Renal pelvis (tissue), 12 donors: ENCODE measurements at places on chromosomes 1 and 21. TPM values are rescaled to one million over a fixed set of nuclear protein-coding genes. Genes with fewer than 3 reads are reported as not detected.

Gene FMOD
- polyA plus RNA-seq: 30.8 TPM

Gene PRAMEF26
- polyA plus RNA-seq: not detected

Gene CSF3R
- 3.1 TPM for polyA plus RNA-seq

DNA sequence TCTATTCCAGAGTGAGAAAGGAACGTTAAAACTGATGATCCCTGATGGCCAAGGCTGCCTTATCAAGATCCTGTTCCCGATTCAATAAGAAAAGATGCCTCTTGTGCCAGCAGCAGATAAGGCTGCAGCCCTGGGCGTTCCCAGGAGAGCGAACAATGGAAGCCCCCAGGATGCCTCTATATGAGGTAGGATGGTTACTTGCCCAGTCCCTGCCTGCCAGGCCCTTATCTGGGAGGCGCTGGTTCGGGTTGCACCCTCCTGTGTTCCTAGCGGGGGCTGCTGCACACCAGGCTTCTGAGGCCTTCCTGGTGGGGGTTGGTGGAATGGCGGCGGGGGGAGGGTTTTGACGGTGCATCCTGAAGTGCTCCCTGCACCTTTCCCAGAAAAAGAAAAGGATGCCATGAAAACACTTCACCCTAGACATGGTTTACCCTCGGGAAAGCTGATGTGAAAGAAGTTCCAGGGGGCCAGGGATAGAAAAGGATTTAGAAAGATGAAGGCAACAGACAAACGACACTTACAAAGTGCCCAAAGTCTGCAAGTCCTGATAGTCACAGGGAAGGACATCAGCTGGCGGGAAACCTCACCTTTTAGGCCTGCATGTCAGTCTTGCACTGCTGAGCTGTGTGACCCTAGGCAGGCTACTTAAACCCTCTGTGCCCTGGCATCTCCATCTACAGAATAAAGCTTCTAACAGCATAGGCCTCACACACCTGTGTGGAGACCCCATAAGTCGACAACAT is 100.3 kb downstream of the KCNJ15 start:
- DNase-seq: no peak

GRCh38 chr21:39612233-39613040 is at the start of gene B3GALT5:
TSS of gene B3GALT5 (plus strand) at chr21:39612940. CDS start at chr21:39660560, 47,620 bp downstream.
- peak; percentile 57 for DNase-seq

- DNase-seq: no peak
These were observed 178.6 kb downstream of the BACH1 start for GRCh38 chr21:29477347-29477746.

DNA sequence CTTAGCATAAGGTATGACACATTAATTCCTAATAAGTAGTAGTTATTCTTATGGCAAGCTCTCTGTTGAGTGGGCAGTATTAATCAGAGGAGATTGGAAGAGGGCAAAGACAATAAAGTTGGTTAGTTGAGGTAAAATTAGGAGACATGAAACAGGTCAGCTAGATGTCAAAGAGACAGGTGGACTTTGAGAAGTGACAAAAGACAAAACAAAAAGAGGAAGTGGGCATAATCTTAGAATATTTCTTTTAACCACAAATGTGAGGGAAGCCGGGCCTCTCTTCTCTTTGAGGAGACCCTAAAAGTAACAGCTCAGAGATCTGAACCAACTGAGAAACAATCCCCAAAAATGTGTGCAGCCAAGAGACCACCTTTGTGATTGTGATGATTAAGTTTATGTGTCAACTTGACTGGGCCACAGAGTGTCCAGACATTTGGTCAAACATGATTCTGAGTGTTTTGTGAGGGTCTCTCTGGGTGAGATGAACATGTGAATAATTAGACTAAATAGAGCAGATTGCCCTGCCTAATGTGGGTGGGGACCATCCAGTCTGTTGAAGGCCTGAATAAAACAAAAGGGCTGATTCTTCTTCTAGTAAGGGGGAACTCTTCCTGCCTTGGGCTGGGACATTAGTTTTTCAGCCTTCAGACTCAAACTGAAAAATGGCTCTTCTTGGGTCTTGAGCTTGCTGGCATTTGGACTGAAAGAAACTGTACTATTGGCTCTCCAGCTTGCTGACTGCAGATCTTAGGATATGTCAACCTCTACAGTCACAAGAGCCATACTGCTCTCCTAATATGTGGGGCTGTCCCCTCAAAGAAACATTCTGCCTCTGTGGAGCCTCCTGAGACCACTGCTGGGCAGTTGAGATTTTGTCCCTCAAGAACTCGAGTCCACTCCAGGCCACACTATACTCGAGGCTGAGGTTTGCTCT is 40.0 kb downstream of the FCRL5 start:
- no peak for DNase-seq

DNA sequence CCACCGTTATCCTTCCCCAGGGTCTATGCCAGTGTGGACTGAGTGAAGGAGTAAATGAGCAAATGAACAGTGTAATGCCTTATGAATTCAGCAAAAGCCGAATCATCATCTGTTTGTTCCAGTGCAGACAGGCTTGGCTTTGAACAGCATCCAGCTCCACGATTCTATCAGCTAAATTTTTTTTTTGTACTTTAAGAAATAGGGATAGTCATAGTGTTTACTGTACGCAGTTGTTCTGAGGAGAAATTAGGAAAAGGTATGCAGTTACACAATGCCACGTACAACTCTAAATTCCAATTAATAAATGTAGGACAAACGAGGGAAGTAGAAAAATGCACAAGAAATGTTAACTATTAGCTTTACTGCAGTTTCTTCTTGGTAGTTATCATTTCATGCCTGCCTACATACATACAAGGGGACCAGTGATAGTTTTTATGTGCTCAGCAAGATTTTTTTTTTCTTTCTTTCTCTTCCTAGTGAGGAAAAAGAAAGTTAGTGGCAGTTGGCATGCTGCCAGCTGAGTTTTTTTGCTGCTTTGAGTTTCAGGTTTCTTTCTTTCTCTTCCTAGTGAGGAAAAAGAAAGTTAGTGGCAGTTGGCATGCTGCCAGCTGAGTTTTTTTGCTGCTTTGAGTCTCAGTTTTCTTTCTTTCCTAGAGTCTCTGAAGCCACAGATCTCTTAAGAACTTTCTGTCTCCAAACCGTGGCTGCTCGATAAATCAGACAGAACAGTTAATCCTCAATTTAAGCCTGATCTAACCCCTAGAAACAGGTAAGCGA is at the start of gene IFI44L:
Gene IFI44L (plus strand): TSS at position 646 of the 777 bp plus-strand sequence. CDS start 7,468 bp downstream, outside the sequence.
- peak; percentile 48 for DNase-seq

GRCh38 chr1:928825-929661 is 5.3 kb downstream of the SAMD11 start:
- DNase-seq: no peak

DNA sequence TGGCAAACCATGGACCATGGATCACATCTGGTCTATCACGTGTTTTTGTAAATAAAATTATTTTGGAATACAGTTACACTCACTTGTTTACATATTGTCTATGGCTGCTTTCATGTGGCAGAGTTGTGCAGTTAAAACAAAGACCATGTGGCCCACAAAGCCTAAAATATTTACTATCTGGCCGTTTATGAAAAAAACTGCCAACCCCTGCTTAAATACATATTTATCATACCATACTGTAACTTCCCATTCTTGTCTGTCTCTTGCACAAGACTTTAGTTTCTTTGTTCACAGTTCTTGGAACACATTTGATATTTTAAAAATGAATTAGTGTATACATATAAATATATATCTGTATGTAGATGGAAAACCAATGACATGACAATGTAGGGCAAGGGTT is 141.5 kb downstream of the PAPPA2 start:
- no peak for DNase-seq

DNA sequence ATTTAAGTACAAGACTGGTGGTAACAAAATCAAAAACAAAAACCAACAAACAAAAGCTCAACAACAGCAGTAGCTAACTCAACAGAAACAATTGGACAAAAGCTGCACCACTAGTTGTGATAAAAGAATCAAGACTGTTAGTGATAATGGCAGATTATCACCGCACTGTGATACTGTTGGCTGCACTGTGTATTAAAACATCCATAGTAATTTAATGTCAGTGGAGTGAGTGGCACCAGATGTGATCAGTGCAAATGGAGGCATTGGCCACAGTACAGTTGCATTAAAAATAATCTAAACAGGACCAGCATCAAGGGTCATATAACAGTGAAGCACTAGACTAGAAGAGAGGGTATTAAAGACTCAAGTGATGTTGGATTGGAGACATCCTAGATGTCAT is 1341.3 kb downstream of the MRPL39 start:
- DNase-seq: no peak

DNA sequence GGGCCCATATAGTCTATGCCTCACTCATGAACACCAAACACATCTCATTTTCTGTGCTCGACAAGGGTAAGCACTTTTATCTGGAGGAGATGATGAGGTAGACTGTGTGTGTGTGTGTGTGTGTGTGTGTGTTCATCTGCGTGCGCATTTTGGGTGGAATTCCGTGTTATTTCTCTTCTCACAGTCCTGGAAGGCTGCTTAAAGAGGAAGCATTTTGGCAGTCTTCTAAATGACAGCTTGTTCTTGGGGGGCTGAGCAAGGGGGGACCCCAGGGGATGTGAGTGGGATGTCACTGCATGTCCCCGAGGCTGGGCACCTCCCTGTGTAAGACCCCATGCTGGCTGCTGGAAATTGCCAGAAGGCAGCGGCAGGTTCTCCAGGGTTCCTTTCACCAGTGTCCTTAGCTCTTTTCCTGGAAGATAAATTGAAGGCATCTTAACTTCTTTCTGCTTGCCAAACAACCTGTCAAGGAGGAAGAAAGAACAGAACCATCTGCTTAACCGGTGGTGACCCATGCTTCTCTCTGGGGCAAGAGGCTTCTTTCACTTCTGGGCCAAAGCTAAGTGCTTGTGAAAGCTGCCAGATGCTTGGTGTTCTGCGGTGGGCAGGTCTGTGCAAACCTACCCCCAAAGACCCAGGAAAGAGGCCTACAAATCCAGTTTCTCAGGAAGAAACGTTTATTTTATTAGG is 9.9 kb upstream of the RD3 start:
- DNase-seq: no peak

DNA sequence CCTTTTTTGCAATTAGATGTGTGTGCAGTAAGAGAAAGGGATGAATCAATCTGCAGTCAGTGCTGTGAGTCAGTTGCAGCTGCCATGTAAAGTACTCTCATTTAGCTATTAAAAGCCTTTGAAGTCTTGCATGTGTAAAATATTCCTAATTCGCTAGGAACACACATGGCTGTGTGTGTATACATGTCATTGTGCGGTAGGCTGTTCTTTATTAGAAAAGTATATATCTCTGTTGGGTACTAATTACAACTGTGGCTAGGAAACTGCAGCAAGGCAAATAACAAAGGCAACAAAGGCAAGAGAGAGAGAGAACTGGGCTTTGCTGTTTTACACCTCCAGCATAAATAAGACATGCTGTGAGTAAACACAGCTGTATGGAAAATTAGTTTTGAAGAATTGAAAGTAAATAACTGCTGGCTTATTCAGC is 41.7 kb downstream of the EPB41 start:
- DNase-seq: no peak

DNA sequence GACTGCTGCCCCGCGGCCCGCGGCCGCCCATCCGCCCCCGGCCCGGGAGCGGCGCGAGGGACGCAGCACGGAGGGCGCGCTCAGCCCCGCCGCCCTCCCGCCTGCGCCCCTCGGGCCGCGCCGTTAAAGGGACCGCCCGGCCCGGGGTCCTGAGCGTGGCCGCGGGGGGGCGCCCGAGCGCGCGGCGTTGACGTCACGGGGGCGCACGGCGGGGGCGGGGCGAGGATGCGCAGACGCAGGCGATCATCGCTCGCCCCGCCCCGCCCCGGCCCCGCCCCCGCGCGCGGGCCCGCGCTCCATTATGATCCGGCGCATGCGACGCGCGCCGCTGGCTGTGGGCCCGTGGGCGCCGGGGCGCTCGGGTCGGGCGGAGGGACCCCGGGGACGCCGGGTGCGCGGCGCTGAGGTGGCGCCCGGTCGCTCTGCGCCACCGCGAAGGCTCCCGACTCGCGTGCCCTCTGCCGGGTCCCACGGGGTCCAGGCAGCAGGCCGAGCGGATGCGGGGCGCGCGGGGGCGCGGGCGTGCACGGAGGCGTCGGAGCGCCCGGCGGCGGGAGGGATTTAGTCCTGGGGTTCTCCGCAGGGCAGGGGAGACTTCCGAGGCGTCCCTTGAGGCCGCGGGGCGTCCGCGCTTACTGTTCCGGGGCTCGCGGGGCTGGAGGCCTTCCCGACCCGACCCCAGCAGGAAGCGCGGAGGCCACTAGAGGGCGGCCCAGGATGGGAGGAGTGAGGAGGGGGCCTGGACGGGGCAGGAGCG is at the start of gene DVL1:
Gene DVL1 (minus strand): TSS at position 163 of the 757 bp plus-strand sequence. CDS start 353 bp downstream, outside the sequence.
- DNase-seq: no peak

DNA sequence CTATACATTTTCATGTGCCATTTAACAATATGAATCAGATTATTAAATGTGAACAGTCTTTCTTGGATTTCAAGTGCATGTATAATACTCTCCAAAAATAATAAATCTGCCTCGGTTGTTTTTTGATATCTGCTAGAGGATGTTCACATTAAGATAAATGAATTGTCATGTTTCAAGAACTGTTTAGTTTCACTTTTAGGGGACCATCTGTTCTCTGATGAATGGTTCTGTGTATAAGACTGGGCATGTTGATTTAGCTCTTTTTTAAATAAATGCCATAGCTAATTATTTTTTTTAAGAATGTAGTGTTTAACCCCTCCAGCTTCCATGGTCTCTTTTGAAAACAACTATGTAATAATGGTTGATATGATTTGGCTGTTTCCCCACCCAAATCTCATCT is 1245.1 kb upstream of the ADGRL4 start:
- no peak for DNase-seq

- peak; percentile 44 for DNase-seq
These were observed 26.7 kb downstream of the BTG3 start for GRCh38 chr21:17585875-17586450.

GRCh38 chr1:100731758-100732157 is 12.2 kb downstream of the VCAM1 start:
- DNase-seq: no peak

DNA sequence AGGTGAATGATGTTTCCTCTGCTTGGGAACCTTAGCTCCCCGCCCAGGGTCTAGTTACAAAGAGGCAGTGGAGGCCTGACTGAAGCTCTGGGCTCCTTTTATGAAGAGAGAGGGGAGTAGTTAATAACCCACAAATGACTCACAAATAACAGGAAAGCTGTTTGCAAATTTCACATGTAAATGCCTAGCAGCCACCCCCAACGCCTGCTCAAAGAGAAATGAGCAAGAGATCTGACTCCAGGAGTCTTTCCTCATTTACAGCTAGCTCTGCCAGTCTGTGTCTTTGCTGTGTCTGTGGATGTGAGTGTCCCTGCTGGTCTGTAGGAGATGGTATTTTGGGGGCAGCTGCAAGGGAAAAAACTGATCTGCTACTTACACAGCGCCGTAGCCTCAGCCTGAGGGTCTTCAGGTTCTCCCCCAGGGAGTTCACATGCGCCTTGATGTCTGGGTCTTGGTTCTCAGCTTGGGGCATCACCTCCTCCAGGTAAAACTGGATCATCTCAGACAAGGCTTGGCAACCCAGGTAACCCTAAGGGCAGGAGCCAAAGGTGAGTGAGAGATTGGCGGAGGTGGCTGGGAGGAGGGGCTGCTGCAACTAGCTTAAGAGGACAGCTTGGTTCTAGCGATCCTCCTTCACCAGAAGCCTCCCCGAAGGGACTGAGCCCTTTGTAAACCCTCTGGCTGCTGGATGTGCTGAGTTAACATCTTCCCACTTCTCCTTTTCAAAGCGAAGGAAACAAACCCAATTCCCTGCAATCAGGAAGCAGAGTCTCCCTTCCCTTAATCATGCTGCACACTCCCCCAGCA is at the start of gene IL19:
Gene IL19 (plus strand): TSS at position 243 of the 807 bp plus-strand sequence. CDS start 65,890 bp downstream, outside the sequence.
- DNase-seq: no peak

GRCh38 chr1:11951901-11952300 is 17.4 kb downstream of the PLOD1 start:
- DNase-seq: no peak

- no peak for DNase-seq
These were observed 31.4 kb downstream of the IQGAP3 start for GRCh38 chr1:156540955-156541354.
